Cardiac muscle cell (in vitro differentiated cells and primary cell): ENCODE measurements at places on chromosomes 6 and 20. TPM values are rescaled to one million over a fixed set of nuclear protein-coding genes. Genes with fewer than 3 reads are reported as not detected.

- H3K27me3 ChIP-seq: no peaks in the 10 kb centered on the region
- H3K36me3 ChIP-seq: no peaks in the 10 kb centered on the region
- H3K27ac ChIP-seq: peak overlapping the region; percentile 81
- peaks cover 5% of the 10 kb centered on the region for H3K4me1 ChIP-seq
Measured at GRCh38 chr6:108074057-108074358, 533 bp downstream of the OSTM1 start.

DNA sequence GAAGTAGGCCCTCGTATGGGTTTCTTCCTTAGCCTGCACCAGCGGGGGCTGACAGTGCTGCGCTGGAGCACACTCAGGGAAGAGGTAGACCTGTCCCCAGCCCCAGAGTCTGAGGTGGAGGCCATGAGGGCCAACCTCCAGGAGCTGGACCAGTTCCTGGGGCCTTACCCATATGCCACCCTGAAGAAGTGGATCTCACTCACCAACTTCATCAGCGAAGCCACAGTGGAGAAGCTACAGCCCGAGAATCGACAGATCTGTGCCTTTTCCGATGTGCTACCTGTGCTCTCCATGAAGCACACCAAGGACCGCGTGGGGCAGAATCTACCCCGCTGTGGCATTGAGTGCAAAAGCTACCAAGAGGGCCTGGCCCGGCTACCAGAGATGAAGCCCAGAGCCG, 3.8 kb downstream of the AAR2 start:
- peaks cover 11% of the 10 kb centered on the region for H3K4me1 ChIP-seq
- DNase-seq: no peak
- H3K4me3 ChIP-seq: no peak overlapping the region
- H3K36me3 ChIP-seq: peaks cover 38% of the 10 kb centered on the region

DNA sequence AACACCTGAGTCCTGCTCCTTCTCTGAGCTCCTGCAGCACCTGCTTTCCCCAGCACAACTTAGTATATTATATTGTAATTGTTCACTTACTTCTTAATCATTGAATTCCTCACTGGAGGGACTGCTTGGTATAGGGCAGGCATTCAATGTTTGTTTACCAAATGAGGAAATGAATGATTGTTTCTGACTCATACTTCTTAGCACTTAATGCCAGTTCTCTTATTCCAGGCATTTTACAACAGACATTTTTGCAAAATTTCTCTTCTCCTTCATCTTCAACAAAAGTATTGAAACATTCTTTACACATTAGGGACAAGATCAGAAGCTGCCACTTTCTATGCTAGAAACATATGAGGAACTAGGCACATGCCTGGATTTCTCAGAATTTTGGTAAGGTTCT, 119.4 kb downstream of the TBX18 start:
- peaks cover 7% of the 10 kb centered on the region for H3K4me1 ChIP-seq
- peaks cover 8% of the 10 kb centered on the region for H3K27me3 ChIP-seq
- no peak overlapping the region for H3K27ac ChIP-seq

CDSN gene
- total RNA-seq: not detected in 2 replicates

NR2E1 gene
- not detected in 2 replicates for total RNA-seq

DNA sequence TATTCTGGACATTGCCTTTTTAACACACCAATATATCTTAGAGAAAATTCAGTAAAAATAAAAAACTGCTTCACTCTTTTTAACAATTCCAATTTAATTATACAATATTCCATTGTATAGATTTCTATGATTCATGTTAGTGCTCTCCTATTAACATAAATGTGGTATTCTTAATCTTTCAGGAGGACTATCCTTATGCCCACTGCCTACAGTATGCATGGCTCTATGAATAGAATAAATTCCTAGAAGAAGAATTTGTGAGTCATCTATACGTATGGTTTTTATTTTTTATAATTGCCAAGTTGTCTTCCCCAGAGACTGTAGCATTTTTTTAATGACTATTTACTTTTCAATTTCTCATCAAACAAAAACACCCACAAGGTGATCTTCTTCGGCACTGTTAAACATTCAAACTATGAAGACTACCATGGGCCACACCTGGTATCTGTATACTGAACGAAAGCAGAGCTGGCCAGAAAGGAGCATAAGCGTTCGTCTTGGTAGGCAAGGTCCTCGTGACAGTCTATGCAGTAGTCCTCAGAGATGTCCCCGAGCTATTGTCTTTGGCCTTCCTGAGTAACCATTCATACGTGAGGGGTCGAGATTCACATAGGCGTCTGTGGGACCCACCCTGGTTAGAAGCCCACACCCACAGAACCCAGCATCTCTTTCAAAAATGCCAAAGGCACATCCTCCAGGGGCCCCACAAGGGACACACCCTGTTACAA, 74.6 kb downstream of the KIF16B start:
- no peak overlapping the region for H3K27ac ChIP-seq
- H3K27me3 ChIP-seq: no peaks in the 10 kb centered on the region
- no peak for DNase-seq
- no peak overlapping the region for H3K4me3 ChIP-seq

GRCh38 chr6:149129371-149130077, 188.0 kb upstream of the TAB2 start:
- no peak overlapping the region for H3K27ac ChIP-seq
- H3K4me1 ChIP-seq: peaks cover 7% of the 10 kb centered on the region
- no peak overlapping the region for H3K4me3 ChIP-seq
- DNase-seq: no peak
- no peaks in the 10 kb centered on the region for H3K36me3 ChIP-seq

FKBP1C gene
- total RNA-seq: 0.30 and 0.46 TPM in 2 replicates

- no peak overlapping the region for H3K4me3 ChIP-seq
- H3K36me3 ChIP-seq: no peaks in the 10 kb centered on the region
- H3K27me3 ChIP-seq: no peaks in the 10 kb centered on the region
- no peak for DNase-seq
- peak overlapping the region; percentile 91 for H3K27ac ChIP-seq
Measured at GRCh38 chr6:163296835-163297519, 117.5 kb upstream of the QKI start.

CST5 gene
- total RNA-seq: not detected in 2 replicates

- no peaks in the 10 kb centered on the region for H3K36me3 ChIP-seq
- no peak for DNase-seq
- H3K27me3 ChIP-seq: no peaks in the 10 kb centered on the region
- H3K4me3 ChIP-seq: no peak overlapping the region
Measured at GRCh38 chr6:78554341-78554740, 313.0 kb upstream of the IRAK1BP1 start.

GRCh38 chr6:166636934-166637333, 9.9 kb upstream of the RPS6KA2 start:
- DNase-seq: no peak
- H3K4me1 ChIP-seq: peaks cover 10% of the 10 kb centered on the region
- H3K4me3 ChIP-seq: no peak overlapping the region
- H3K36me3 ChIP-seq: no peaks in the 10 kb centered on the region
- no peak overlapping the region for H3K27ac ChIP-seq
- no peaks in the 10 kb centered on the region for H3K27me3 ChIP-seq

GRCh38 chr20:33677991-33678702, 3.9 kb upstream of the NECAB3 start:
- no peak overlapping the region for H3K4me3 ChIP-seq
- H3K36me3 ChIP-seq: no peaks in the 10 kb centered on the region

- no peak for DNase-seq
- H3K4me3 ChIP-seq: no peak overlapping the region
- H3K4me1 ChIP-seq: peaks cover 6% of the 10 kb centered on the region
- no peaks in the 10 kb centered on the region for H3K36me3 ChIP-seq
Measured at GRCh38 chr6:19715167-19715551, 122.0 kb upstream of the ID4 start.

VARS2 gene
- 59.3 and 61.3 TPM in 2 replicates for total RNA-seq

DNA sequence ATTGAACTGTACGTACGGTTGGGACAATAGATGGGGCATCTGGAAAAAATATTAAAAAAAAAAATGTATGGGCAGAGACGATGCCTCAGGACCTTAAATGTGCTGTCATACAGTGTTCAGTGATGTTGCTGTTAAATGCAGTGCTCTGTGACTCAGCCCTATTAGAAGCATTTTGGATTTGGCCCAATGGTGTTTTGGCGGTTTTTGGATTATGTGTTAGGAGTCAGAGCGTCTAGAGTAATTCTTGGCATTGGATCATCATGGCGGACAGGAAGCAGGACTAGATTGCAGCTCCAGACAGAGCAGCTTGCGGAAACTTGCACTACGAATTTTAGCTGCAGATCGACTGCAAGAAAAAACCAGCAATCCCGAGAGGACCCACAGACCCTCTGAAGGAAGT, 280.0 kb downstream of the SOX4 start:
- H3K27me3 ChIP-seq: no peaks in the 10 kb centered on the region
- no peaks in the 10 kb centered on the region for H3K36me3 ChIP-seq
- peaks cover 16% of the 10 kb centered on the region for H3K4me1 ChIP-seq
- DNase-seq: peak; percentile 97
- no peak overlapping the region for H3K4me3 ChIP-seq
- H3K27ac ChIP-seq: no peak overlapping the region

DNA sequence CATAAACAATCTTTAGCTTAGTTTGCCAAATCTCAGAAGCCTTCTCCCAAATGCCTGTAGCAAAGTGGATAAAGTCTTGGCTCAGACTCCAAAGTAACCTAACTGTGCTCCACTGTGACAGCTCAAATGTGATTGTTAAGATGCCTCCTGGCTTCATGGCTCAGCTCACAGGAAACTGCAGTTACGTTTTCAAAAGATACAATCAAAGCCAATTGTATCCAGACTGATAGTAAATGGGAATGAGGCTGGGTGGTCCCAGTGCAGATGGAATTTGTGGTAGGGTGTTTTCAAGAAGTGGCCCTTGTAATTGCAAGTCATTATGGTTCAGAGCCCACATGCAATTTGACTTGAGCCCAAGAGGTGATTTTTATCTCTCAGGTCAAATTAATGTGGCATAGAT, 151.2 kb upstream of the TAB2 start:
- H3K27me3 ChIP-seq: no peaks in the 10 kb centered on the region
- peak; percentile 31 for DNase-seq
- H3K4me3 ChIP-seq: no peak overlapping the region
- no peaks in the 10 kb centered on the region for H3K36me3 ChIP-seq

DNA sequence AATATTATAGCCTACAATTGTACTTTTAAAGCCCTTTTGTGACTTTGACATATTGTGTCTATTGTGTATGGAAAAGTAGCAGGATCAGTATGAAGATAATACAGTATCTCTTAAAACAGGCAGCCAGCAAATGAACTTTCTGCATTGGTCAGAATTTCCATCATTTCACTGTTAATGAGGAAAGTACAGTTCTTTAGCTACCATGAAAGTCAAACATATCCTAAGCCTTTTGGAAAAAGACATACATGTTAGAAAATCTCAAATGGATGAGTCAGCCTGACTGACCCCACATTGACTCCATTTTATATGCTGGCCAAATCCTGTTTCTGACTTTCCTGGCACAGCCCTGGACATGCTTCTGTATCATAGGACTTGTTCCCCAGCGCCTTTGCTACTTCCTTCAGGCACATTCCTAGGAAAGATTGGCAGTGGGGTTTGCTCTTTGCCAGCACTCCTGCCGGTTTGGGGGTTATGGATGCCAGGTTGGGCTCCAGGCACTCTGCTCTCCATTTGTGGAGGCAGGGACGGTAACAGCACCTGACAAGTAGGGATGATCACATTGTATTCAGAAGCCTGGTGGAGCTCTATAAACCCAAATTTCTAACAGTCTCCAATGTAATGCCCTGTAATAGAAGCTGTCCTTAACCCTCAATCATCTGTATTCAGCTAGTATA, 43.7 kb downstream of the TOP1 start:
- H3K27ac ChIP-seq: peak overlapping the region; percentile 36
- H3K4me1 ChIP-seq: peaks cover 17% of the 10 kb centered on the region
- DNase-seq: peak; percentile 89
- peaks cover 8% of the 10 kb centered on the region for H3K36me3 ChIP-seq
- H3K4me3 ChIP-seq: no peak overlapping the region
- H3K27me3 ChIP-seq: no peaks in the 10 kb centered on the region

ZNF318 gene
- 14.8 and 27.2 TPM in 2 replicates for total RNA-seq

DNA sequence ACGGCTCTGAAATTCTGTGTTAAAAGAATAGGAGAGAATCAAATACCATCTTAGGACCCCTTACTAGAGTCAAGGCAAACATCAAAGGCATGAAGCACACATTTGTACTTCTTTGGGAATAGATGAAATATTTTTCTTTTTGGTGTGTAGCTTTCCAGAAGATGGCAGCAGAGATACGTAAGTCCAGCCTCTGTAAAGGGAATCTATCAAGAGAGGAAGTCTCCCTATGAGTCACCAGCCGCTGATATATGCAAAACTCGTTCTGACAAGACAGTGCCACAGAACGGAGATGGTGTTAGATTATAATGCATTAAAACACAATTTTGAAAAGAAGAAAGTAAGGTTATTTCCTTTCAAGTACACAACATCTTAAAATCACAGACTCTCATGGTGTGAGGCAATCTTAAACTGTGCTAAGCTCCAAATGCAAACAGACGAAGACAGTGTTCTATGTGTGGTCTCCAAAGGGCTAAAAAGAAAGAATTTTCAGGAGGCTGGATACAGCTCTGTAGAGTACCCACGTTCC, 120.0 kb upstream of the AGPAT4 start:
- no peak overlapping the region for H3K4me3 ChIP-seq
- peaks cover 12% of the 10 kb centered on the region for H3K4me1 ChIP-seq
- H3K27ac ChIP-seq: no peak overlapping the region
- peak; percentile 93 for DNase-seq

DNA sequence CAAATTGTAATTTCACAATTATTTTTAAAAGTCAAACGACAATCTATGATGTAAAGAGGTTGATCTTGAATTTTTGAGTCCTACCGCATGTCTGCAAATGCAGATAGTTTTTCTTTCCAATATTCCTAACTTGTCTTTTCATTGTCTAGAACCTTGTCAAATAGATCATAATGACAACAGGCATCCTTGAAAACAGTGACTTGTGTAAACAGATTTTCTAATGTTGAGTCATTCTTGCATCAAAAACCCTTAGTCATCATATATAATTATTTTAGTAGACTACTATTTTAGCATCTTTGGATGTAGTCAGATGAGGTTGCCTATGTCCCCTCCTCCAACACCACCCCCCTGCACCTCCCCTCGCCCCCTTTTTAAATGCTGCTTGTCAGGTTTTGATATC, 43.8 kb downstream of the BMP6 start:
- no peaks in the 10 kb centered on the region for H3K4me1 ChIP-seq
- no peak for DNase-seq

- H3K4me1 ChIP-seq: no peaks in the 10 kb centered on the region
- no peaks in the 10 kb centered on the region for H3K27me3 ChIP-seq
Measured at GRCh38 chr6:127564761-127565160, 12.2 kb upstream of the C6orf58 start.

- H3K4me3 ChIP-seq: no peak overlapping the region
- H3K27me3 ChIP-seq: no peaks in the 10 kb centered on the region
- H3K4me1 ChIP-seq: peaks cover 4% of the 10 kb centered on the region
- peak; percentile 77 for DNase-seq
- no peak overlapping the region for H3K27ac ChIP-seq
- H3K36me3 ChIP-seq: no peaks in the 10 kb centered on the region
Measured at GRCh38 chr20:50678169-50678898, 13.0 kb downstream of the RIPOR3 start.

TUBB1 gene
- 0.03 TPM in 1 of 2 replicates, not detected in the other for total RNA-seq

- DNase-seq: no peak
- peak overlapping the region; percentile 2 for H3K27ac ChIP-seq
Measured at GRCh38 chr20:63829945-63830835, 874 bp downstream of the ZBTB46 start.

GRCh38 chr6:168605964-168606363, 165.0 kb downstream of the SMOC2 start:
- H3K27ac ChIP-seq: no peak overlapping the region
- DNase-seq: no peak
- H3K27me3 ChIP-seq: no peaks in the 10 kb centered on the region
